ENCODE measurements at places on chromosomes 6 and 20.

DNA sequence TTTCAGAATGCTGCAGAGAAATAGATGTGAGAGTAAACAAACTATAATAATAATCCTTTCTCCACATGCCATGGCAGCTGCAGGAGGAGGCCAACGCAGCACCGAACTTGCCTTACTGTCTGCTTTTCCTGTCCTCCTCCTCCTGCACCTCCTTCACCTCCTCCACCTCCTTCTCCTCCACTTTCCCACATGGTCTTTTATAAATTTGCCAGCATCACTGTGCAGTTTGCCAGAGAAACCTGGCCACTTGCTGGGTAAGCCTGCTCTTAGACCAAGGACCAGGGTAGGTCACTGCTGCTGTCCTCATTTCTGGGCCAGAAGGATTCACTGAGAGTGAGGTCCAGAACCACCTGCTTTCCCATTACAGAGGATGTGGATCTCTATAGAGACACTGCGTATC lies 8.7 kb downstream of the SGK1 start:
- no peak for DNase-seq

DNA sequence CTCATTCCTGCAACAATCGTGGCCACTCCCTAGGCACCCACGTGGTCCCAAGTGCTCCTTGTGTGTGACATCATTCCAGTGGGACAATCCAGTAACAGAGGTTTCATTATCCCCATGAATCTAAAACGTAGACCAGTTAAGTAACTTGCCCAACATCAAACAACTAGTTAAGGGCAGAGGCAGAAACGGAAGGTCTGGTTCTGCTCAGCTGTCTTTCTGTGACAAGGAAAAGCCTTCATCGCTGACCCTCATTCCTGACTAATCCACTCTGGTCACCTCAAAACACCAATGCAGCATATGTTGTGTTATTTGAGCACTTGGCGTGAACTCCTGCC lies 261.4 kb upstream of the JARID2 start:
- DNase-seq: no peak

DNA sequence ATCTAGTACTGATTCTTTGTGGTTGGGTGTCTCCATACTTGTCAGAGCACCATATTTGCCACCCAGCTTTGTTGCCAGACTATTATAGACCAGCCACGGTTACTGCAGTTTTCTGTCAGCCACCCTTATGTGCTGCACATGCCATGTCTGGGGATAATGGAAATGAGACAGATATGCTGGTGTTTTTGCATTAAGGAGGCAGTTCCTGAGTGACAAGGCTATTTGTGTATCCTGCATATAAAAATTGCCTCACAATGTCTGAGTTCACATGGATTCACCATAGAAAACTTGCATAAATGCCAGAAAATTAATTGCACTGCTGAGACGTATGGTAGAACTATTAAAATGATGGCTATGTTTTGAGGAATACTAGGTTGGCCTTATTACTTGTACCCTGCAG lies 51.8 kb downstream of the NKAIN2 start:
- DNase-seq: no peak

DNA sequence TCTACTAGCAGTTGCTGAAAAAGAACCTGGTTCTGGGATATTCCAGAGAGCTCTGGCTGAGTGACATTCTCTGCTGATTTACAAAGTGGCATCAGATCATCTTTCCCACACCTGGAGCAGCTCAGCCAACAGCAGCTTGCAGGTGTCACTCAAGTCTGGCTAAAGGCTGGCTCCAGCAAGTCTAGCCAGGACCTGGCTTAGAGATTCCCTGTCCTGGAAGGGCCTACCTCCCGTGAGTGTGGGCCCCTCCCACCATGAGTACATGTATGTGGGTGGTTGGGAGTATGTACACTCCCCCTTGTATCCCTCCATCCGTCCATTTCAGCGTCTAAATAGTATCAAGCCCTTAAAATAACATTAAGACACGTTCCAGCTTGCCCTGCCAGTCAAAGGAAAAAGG lies 539.3 kb upstream of the ID4 start:
- DNase-seq: no peak

GRCh38 chr6:130218134-130218533 lies 4.6 kb downstream of the SAMD3 start:
- DNase-seq: no peak

DNA sequence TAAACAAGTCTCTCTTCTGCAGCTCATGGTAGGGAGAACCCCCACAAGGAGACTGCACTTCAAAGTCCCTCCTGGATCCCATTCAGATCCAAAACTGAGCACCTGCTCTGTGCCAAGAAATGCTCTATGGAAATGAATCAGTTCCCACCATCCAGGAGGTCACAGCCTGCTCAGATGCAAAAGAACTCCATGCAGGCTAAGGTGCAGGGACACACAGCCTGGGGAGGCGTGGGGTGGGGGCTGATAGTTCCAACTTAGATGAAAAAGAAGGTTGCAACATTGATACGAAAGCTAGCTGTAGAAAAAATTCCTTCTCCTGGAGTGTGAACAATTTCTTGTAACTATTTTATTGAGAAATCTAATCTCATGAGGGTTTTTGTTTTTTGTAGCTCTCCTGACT lies 111.0 kb upstream of the TMEM170B start:
- DNase-seq: no peak

GRCh38 chr6:156876302-156876701 lies 99.1 kb downstream of the ARID1B start:
- no peak for DNase-seq

GRCh38 chr6:141464490-141464889 lies 668.2 kb upstream of the GJE1 start:
- no peak for DNase-seq

DNA sequence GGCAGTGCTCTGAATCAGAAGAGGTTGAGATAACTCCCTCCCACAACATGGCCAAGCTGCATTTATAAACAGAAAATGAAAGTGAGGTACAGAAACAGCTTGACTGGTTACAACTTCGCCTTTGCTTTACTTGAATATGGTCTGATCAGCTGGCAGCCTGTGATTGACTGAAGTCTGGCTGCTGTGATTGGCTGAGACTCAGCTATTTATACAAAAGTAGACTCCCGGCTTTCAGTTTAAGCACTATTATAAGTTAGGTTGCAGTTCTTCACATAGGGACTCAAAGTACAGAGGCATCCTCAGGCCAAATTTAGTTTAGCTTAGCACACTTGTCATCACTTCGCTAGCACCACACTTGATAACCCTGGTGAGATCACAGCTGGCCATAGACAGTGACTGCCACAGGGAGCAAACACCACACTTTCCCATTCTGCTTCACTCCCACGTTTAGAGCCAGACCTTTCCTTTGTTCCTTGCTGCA lies 362.6 kb downstream of the EPM2A start:
- no peak for DNase-seq

GRCh38 chr6:36848658-36849441 lies 9.6 kb upstream of the CPNE5 start:
- no peak for DNase-seq
